ENCODE measurements at places on chromosomes 7 and 10.

DNA sequence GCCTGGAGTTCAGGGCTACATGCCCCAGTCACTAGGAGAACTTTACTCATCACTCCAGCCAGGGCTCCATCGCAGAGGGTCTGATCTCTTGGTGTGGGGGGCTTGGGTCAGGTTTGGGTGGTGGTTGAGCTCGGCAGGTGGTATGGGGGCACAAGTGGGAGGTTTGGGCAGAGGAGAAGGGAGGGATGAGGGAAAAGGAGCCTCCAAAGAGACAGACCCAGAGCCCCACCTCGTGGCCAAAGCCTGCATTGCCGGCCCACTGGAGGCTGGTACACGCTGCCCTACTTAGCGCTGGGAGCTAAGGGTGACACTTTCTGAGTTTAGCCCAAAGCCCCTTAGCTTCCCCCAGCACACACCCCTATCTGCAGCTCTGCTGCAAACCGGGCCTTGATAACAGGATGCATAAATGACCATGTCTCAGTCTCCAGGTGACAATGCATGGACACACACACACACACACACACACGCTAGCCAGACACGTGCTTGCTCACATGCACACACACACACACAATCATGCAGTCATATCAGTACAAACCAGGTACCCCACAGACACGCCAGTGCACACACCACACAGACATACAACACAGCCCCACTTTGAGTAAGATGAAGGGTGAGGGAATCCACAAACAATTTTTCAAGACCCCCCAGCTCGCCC, 14.7 kb downstream of the LZTS2 start:
- peak; percentile 64 for ATAC-seq

GRCh38 chr7:68143345-68143744, 1146.7 kb downstream of the TYW1 start:
- no peak for ATAC-seq

GRCh38 chr7:107387573-107388219, 82.2 kb upstream of the GPR22 start:
- no peak for ATAC-seq

DNA sequence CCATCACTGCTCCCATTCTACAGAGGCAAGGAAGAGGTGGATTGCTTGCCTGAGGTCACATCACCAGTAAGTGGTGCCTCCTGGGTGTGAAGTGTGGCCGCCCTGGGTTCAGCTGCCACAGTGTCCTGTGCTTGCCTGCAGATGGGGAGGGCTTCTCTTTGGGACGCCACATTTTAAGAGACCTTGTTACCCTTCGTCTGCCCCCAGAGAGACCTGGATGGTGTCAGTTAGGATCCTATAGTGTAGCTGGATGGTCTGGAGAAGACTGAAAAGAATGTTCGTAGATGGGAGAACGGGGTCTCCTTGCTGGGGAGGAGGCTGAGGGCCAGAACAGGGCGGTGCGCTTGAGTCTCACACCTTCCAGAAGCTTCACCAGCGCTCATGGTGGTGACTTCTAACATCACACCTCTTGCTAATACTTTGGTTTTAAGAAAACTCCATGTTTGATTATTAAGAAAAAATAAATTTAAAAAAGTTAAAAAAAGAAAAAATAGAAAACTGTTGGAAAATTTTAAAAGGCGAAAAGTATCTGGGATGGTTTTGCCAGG, 2.3 kb downstream of the DOCK1 start:
- no peak for ATAC-seq

DNA sequence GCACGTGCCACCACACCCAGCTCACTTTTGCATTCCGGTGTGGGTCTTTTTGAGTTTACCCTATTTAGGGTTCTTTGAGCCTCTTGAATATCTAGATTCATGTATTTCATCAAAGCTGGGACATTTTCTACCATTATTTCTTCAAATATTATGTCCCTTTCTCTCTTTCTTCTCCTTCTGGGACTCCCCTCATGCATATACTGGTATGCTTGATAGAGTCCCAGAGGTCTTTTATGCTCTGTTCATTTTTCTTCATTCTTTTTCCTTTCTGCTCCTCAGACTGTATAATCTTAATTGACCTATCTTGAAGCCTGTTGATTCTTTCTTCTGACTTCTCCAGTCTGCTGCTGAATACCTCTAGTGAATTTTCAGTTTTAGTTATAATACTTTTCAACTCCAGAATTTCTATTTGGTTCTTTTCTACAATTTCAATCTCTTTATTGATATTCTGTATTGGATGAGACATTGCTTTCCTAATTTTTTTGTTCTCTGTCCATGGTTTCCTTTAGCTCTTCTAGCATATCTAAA, 9.1 kb upstream of the WAC start:
- ATAC-seq, result no peak

- no peak for ATAC-seq
Measured at GRCh38 chr7:143418681-143419458, 10.2 kb upstream of the EPHA1 start.

DNA sequence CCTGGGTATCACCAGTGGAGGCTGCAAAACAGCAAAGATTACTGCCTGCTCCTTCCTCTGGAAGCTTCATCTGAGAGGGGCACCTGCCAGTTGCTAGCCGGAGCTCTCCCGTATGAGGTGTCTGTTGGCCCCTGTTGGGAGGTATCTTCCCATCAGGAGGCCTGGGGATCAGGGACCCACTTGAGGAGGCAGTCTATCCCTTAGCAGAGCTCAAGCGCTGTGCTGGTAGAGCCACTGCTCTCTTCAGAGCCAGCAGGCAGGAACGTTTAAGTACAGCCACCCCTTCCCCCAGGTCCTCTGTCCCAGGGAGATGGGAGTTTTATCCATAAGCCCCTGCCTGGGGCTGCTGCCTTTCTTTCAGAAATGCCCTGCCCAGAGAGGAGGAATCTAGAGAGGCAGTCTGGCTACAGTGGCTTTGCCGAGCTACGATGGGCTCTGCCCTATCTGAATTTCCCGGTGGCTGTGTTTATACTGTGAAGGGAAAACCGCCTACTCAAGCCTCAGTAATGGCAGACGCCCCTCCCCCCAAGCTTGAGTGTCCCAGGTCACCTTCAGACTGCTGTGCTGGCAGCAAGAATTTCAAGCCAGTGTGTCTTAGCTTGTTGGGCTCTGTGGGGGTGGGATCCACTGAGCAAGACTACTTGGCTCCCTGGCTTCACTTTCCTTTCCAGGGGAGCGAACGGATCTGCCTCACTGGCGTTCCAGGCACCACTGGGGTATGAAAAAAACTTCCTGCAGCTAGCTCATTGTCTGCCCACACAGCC, 19.6 kb downstream of the SEMA3E start:
- no peak for ATAC-seq

DNA sequence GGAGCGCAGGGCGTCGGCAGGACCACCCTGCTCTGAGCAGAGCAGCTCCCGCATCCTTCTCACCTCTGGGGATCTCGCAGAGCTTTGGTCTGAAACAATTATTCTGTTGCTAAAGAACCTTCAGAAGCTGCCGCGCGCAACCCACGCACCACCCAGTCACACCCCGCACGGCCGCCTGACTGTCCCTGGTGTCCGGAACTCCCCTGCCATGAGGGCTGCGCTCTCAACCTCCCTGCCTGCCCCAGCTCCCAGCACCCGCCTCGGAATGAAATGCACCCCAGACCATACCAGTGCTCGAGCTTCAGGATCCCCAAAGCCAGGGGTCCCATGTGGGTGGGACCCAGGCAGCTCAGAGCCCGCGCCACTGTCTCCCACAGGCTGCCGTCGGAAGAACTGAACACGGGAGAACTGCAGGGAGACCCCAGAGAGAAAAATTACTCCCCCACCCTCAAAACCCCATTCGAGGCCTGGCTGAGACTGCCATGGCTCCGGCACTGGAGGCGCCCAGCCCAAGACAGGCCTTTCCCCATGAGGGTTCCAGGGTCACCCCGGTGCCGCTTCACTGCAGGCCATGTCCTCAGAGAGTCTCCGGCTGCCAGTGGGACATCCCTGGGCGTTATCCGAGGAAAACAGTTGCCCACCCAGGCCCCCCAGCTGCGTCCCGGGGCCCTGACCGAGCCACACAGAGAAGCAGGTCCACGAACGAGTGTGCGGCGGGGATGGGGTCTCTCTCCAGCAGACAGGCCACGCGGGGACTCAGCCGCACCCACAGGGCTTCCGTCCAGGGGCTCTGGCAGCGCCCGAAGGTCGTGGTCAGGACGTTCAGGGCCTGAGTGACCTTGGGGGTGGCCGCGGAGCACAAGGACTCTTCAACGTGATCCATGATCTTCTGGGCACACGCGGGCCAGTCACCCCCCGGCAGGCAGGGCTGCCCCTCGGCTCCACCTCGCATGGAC, 12.1 kb downstream of the BRAT1 start:
- ATAC-seq, result no peak

DNA sequence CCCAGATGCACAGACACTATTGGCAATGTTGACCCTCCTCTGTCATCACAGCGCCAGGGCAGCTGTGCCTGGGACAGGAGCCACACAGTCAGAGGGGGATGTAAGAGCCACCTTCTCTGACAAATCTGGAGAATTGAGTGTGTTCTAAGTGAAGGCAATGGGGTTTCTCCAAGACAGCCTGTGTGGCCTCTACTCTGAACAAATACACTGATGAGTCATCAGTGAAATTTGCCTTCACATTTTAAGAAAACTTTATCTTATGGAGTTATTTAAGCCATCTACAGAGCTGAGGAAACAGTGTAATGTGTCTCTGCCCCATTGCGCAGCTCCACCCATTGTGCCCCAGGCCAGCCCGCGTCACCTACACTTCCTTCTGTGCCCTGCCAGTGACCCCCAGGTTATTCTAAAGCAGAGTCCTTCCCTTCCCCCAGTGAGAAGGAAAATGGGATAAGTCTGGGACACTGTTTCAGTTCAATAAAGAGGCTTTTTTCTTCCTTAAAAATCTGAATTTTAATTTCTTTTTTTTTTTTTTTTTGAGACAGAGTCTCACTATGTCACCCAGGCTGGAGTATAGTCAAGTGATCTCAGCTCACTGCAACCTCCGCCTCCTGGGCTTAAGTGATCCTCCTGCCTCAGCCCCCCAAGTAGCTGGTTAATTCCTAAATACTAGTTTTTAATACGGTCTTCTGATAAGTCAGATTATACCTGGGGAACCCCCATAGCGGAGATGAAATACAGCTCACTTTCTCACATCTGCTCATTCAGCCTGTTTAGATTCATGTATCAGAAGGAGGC, 21.8 kb downstream of the AKR1E2 start:
- peak; percentile 46 for ATAC-seq

GRCh38 chr7:22853674-22854157, 31.1 kb upstream of the TOMM7 start:
- ATAC-seq, result peak; percentile 4

DNA sequence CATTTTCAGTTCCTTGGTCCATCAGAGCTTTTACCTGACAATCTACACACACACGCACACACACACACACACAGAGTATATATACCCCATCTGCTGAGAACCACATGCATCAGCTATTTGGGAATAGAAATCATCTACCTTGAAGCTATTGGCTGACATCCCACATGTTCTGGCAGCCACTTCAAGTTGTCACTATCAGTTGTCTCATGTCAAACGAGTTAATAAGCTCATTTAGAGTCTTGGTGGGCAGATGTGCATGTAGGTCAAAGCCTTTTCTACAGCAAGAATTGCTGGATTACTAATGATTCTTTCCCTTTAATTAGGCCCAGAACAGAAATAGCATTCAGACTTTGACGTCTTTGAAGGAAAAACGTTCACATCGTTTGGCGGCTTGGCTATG, 36.8 kb downstream of the COL28A1 start:
- ATAC-seq, result no peak

GRCh38 chr10:103711351-103711994, 143.9 kb downstream of the SH3PXD2A start:
- ATAC-seq, result no peak

- ATAC-seq, result no peak
Measured at GRCh38 chr7:76191783-76192240, 9.9 kb upstream of the SRRM3 start.

GRCh38 chr10:74890460-74890859, 64.1 kb downstream of the KAT6B start:
- no peak for ATAC-seq

GRCh38 chr7:28766359-28766758, 191.8 kb downstream of the TRIL start:
- ATAC-seq, result no peak

DNA sequence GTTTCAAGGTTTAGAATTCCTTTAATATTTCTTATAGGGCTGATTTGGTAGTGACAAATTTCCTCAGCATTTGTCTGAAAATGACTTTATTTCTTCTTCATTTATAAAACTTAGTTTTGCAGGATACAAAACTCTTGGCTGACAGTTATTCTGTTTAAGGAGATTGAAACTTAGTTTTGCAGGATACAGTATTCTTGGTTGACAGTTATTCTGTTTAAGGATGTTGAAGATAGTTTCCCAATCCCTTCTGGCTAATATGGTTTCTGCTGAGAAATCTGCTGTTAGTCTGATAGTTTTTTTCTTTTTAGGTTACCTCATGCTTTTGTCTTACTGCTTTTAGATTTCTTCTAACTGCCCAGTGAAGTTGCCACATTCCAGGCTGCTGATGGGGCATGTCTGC, 186.8 kb downstream of the ITGB1 start:
- no peak for ATAC-seq

DNA sequence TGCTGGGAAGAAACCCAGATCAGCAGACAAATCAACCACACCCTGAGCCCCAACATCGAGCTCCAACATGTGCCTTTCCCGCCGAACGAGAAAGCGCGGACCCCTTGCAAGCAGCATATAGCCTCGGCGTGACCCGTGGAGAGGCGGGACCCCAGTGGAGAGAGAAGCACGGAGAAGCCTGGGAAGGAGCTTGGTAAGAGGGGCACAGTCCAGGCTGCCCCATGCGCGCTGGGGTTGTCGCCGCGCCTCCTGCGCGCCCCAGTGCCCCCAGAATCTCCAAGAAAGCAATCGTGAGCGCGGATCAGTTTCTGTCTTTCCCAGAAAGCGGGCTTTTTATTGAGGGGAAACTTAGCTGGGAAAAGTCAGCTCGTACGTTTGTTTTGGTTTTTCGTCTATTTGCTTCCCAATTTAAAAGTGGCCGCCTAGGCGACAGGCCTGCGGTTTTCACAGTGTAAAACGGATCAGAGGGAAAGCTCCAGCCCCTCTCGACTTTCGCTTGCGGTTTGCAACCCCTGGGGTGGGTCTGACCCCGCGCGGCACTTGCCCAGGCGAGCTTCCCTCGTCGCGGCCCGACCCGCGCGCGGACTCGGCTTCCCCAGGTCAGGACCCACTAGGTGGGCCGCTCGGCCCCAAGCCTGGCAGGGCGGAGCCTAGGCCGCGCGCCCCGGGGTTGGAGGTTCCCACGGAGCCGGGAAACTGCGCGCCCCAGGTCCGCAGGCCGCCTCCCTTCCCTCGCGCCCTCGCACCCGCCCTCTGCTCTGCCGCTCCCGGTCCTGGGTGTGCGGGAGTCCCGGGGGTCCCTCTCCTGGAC, 31.1 kb downstream of the SKIDA1 start:
- ATAC-seq, result peak; percentile 10

DNA sequence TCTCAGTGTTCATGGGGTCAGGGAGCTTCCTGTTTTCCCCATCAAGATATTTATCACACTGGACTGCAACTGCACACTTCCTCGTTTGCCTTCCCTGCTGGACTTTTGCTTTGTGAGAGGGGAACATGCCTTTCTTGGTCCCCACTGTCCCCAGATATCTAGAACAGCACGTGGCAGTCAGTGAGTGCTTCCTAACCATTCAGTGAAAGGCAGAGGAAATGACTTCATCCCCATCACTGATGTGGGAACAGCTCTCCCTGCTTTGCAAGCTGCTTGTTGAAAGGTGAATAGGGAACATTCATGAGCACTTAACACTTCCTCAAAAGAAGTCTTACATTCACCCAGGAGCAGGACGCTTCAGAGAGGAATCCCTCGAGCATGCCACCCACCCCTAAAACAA, 135.4 kb downstream of the MYOF start:
- ATAC-seq, result no peak

Measured in gastroesophageal sphincter (tissue), 4 donors.